NCI-H2081 treated with DMSO at 0.1 percent for 48 hours (cell line): ENCODE measurements at places on chromosomes 12 and 14.

GRCh38 chr12:109264095-109264942 is 44.8 kb downstream of the FOXN4 start:
- peak; percentile 35 for DNase-seq

- peak; percentile 46 for DNase-seq
Measured at GRCh38 chr12:53006810-53007309, 604 bp downstream of the EIF4B start.

- no peak for DNase-seq
Measured at GRCh38 chr12:123095078-123095881, 55.6 kb downstream of the PITPNM2 start.

DNA sequence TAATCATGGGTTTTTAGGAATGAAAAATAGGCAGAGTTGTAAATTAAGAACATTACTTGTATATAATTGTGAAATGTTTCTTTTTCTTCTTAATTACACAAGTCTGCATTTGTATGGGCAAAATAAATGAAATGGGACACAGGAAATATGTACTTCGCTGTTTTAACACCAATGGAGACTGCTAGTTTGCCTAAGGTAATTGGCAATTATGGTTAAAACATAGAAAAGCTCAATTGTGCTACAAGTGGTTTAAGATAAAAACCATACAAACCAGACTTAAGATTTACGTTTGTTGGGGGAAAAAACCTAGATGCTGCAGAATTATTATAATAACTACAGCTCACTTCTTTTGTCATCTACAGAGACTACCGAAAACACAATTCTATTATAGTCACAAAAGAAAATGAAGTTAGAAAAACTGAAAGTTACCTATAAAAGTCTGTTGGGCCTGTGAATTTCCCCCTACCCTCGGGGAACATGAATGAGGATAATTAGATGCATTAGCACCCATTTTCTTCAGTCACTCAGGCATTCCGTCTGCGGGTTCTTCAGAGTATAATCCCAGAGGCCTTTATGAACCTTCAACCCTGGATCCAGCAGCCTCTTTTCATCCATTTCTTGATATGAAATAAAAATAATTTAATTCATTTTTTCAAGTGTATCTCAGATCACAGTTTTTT is 37.2 kb downstream of the BTBD7 start:
- no peak for DNase-seq

DNA sequence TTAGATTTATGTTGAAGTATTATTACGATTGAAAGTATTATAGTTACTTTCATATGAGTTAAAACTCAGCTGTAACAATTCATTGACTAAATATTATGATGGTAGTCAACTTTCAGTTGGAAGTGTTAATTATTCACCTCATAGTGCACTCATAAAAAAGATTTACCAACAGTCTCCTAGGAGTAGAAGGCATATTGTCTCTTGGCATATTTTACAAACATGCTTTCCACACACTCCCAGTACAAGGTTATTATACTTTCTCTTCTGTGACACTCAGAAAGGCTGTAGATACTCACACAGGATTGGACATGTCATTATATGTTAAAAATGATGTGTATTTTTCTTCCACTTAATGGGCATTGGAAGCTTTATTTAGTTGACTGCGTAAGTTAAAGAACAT is 147.1 kb downstream of the NPAS3 start:
- DNase-seq: no peak

GRCh38 chr12:45557016-45557415 is 172.5 kb upstream of the ARID2 start:
- no peak for DNase-seq

- DNase-seq: no peak
Measured at GRCh38 chr12:50218386-50218785, 51.2 kb upstream of the CERS5 start.

DNA sequence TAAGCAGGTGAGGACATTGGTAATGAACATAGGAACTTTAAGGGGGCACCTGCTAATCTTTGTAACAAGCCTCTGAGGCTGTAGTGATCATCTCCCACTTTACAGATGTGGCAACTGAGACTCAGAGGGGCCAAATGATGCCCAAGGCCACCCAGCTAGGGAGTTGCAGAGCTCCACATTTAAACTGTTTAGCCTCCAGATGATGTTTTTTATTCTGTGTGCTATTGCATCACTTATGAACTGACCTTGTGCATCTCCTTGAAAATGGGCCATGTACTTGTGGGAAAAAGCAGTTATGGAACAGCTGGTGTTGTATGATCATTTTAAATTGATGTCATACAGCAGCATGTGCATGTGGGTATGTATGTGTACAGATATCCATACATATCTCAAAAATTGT is 41.4 kb downstream of the TPCN1 start:
- DNase-seq: no peak
